Stimulated activated naive CD8-positive, alpha-beta T cell treated with anti-CD3 and anti-CD28 coated beads, Interleukin-15, amount 100 ng/mL, for 72 hours (primary cell): ENCODE measurements at places on chromosomes 7 and 10.

GRCh38 chr10:43252783-43253341, 14.0 kb downstream of the RASGEF1A start:
- peak; percentile 6 for DNase-seq

GRCh38 chr7:91348711-91349110, 84.5 kb downstream of the FZD1 start:
- DNase-seq = no peak

DNA sequence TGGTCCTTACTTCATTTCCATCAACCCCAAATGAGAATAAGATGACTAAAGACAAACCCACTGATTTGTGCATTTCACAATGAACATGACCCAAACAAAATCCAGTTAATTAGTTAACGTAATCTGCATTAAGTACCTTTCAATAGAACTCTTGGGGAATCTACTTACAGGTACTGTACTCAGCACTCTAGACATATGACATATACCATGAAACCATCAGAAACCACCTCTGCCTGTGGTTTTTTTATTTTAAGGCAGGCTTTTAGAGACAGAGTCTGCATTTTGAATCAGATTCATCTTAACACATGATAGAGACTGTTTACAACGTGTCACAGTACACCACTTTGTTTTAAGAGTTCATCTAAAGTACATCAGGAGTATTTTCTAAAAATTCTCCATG, 168.4 kb downstream of the BTAF1 start:
- no peak for DNase-seq

DNA sequence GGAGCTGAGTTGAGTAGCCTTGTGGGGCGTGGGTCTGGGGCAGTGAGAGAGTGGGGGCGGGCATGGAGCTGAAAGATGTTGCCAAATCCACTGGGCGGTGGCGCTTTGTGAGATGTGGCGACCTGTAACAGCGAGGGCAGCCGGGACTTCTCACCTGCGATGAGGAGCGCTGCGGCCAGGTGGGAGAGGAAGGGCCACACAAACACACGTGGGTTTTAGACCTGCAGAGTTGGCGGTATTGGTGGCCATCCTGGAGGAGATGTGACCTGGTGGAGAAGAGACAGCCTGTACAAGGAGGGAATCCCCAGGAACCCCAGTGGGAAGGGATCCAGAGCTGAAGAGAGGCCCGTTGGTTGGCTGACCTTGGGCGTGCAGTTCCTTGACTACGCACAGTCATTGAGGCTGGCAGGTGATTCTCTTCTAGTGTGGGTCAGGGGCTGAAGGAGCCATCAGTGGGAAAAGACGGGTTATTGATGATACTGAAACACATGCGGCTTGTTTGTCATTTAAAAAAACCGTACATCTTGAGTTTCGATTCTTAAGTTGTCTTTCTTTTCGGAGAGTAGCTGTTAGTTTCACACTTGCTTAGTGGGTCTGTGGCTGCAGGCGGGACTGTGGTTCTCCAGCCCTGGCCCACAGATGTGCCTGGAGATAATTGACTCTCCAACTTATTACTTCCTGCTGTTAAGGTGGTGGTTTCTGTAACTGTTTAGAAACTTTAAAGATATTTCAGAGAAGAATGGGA, 2.4 kb downstream of the CHST12 start:
- peak; percentile 86 for DNase-seq

- DNase-seq = no peak
Observed at GRCh38 chr7:108404509-108405420, 51.5 kb downstream of the NRCAM start.
